ENCODE measurements at places on chromosomes 7 and 10.
A peak's percentile ranks its signal among the peaks of the same experiment; 100 is the strongest.

- no peak for DNase-seq
Measured at GRCh38 chr7:35617041-35617440, 77.9 kb downstream of the HERPUD2 start.

DNA sequence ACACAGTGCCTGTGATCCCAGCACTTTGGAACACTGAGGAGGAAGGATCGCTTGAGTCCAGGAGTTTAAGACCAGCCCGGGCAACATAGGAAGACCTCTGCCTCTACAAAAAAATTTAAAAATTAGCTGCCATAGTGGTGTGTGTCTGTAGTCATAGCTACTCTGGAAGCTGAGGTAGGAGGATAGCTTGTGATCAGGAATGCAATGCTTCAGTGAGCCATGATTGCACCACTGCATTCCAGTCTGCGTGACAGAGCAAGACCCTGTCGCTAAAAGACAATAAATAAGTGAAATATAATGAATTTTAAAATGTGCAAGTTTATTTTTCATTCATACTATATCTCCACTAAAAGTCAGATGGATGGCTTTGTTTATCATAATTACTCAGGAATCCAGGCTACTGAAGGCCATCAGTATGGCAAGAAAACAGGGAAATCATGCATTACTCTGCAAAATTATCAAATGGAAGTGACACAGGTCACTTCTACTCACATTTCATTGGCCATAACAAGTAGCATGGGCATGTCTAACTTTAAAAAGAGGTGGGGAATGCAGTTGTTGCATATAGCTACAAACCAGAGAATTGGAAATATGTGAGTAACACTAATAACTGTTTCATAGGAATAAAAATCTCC lies 32.9 kb upstream of the FAM3C start:
- DNase-seq, result no peak

GRCh38 chr7:79668292-79668691 lies 214.8 kb upstream of the MAGI2 start:
- no peak for DNase-seq

DNA sequence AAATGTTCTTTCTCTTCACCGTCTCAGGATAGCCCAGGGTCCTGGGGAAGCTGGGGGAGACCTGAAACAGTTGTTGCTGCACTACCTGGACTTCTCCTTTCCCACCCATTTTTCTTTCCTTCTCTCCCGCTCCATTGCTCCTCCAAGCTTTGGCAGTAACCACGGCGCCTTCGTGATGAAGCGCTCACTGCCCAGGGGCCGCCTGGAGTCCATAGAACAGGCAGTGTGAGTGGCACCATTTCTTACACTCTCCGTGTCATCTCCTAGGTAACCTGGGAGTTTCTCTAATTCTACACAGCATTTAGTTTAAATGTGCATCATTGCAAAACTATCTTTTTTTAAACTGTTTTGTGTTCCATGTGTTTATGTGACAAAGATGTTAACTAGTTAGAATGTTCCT lies 40.3 kb upstream of the BHLHA15 start:
- DNase-seq, result no peak

GRCh38 chr10:6579904-6580278 lies at the start of gene PRKCQ:
Gene PRKCQ (minus strand): TSS chr10:6580276. CDS start chr10:6515135, 65,141 bp downstream.
- DNase-seq, result no peak

DNA sequence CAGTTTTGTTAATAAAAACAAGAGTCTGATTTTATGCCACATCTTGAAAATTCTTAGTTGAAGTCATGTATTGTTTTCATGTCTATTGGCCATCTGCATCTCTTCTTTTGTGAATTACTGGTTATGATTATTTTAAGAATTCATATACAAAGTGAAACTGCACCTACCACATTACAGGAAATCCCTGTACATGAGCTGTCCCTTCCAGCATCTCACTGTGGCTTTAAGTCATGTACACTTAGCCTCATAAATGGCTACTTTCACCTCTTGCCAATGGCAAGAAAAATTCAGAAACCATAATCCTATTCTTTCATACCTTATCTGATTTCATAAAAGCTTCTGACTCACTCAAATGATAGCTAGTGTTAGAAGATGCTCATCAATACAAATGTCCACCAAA lies 48.6 kb downstream of the CRTAC1 start:
- DNase-seq, result no peak

DNA sequence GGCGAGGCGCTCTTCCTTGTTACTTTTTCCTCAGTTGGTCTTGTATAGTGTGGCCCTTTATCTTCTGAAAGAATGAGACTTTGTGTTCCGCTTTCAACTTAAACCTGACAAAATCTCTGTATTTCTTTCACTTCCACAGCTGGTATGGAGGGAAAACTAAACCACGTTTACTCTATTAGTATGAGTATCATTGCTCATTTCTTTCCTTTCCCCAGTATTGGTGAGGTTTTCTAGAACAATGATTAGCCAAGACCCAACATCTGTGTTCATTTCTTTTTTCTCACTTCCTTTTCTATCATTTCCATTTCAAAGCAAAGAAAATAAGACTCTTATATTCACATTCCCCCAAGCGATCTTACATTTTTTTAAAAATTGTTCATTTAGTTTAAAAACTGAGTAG lies 165.3 kb downstream of the PAXIP1 start:
- DNase-seq, result no peak

- DNase-seq, result no peak
Measured at GRCh38 chr7:37320848-37321468, 127.7 kb downstream of the ELMO1 start.

DNA sequence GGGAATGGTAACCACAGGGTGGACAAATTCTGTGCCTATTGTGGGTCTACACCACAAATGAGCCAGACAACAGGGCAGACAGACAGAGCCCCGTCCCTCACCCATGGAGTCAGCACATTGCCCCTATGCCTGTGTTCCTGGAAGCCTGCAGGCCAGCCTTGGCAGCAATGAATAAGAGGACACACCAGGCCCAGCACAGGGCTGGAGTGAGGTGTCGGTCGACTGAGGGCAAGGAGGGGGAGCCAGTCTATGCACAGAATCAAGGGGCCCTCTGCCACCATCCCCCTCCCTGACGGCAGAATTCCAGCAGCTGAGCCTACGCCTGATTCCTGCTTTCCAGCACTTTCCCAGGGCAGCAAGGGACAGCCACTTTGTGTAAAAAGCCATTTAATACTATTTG lies 98.2 kb downstream of the CALN1 start:
- no peak for DNase-seq

DNA sequence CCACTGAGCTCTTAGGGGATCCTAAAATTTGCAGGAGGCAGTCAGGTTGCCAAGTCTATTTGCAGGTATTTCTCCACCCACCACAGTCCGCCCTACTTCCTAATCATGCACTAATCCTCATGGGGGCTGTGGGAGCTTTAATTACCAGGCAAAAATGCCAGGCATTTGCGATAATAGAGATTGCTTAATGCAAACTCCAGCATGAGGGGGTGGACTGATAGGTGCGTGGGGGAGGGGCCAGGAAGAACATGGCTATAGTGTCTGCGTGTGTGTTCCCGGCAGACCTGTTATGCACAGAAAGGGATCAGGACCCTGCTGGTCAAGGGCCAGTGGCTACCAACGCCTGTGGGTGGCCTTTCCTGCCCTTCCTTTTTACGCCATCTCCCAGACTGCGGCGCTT lies 15.6 kb upstream of the AQP1 start:
- DNase-seq, result no peak

DNA sequence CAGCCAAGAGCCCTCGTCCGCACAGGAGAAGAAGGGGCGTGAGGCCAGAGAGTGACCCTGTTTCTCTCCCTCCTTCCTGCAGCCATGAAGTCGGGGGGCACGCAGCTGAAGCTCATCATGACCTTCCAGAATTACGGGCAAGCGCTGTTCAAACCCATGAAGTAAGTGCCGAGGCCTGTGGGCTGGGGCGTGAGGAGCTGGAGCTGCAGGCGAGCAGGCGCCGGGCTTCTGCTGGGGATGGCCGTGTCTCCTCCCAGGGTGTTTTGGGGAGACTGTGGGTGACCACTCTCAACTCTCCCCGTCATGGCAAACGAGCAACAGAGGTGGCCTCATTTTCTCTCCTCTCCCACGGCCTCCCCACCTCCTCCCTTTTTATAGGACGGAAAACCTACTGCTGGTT lies 16.4 kb downstream of the FAM20C start:
- no peak for DNase-seq

DNA sequence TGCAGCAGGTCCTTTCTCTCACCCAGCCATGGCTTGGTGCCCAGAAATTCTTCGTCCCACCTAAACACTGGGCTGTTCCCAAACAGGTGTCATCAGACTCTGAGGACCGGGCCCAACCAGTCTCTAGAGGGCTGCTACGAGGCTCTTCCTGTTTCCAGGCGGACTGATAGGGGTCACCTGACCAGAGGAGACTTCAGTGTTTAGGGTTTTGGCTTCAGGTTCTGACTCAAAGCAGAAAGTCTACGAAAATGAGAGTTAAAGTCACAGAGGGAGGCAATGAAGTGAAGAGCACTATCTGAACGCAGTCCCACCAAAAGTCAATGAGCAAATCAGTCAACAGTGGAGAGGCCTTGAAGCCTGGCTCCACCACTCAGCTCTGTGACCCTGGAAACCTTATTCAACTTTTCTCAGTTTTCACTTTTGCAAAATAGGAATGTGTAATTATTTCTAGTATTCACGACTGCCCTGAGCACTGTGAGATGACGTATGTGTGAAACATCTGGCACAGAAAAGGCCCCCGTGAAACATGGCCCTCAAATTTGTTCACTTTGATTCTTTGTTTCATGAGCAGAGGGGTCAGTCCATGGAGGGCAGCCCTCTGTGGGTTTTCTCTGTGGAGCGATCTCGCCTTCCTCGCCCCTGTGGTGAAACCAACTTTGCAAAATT lies 189.9 kb upstream of the PDE1C start:
- DNase-seq, result no peak

DNA sequence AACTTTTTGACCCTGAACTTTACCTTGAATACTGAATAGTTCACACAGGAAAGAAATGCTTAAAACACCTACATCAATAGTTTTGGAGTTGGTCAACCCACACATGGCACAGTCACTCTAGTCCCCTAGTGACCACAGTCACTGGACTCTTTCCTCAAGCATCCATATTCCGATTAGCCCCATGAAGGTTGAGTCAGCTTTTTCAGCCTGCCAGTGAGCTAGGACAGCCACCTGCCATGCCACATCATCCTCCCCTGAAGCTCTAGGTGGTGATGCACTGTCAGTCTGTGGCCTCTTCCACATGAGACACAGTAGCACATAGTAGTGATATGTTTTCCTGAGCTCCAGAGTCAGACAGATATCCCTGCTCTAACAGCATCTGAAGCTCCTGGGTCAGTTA lies 537.2 kb downstream of the XPNPEP1 start:
- DNase-seq, result no peak

DNA sequence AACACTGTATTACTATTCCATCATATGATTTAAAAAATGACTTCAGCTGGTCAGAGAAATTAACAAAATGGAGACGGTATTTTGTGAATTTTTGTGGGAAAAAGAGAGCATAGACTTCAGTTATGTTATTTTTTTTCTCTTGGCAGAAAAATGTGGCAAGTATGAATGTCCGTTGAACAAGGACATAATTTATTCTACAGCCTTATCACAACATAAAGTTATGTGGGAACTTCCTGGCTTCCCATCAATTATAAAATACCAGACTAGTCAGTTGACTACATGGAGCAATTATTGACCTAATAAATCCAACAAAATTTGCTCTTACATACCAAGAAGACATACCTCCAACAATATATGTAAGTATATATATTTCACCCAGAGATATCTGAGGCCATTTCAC lies 88.6 kb upstream of the PPP1R3A start:
- no peak for DNase-seq

DNA sequence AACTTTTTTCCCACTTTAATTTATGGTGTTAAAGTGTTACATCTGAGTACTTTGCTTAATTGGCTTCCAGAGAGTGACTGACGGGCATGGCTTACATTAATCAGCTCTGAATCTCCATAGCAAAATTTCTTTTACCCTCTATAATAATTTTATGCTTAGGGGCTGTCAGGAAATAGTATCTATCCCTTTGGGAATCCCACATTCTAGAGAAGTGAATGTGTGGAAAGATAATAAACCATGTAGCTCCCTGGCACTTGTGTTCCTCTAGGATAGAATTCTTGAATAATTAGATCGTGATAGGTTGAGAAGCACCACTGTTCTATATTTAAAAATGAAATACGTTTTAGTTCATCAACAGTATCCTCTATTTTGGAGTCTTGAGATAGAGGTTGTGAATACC lies 89.6 kb downstream of the DNAJB9 start:
- no peak for DNase-seq

DNA sequence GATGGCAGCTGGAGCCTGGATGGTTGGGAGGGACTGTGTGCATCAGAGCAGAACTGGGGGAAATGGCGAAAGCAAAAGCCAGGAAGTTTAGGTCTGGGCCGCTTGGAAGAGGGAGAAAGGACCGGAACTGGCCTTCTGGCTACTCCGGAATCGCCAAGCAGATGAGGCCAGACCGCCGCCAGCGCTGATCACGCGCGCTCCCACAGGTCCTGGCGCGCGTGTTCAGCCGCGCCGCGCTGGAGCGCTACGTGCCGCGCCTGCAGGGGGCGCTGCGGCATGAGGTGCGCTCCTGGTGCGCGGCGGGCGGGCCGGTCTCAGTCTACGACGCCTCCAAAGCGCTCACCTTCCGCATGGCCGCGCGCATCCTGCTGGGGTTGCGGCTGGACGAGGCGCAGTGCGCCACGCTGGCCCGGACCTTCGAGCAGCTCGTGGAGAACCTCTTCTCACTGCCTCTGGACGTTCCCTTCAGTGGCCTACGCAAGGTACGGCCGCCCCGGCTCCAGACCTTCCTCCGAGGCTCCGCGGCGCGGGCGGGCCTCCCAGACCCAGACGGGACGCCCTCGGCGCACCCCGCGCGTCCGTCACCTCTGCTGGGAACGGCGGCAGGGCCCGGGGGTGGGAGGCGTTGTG lies 2.0 kb downstream of the CYP26C1 start:
- DNase-seq, result peak; percentile 75

GRCh38 chr7:135111379-135111778 lies 36.5 kb upstream of the TMEM140 start:
- DNase-seq, result no peak

GRCh38 chr7:28263622-28264271 lies 83.2 kb upstream of the JAZF1 start:
- DNase-seq, result no peak

- no peak for DNase-seq
Measured at GRCh38 chr10:78307576-78307975, 273.9 kb downstream of the RPS24 start.

All from activated T-cell treated with anti-CD3 and anti-CD28 coated beads, Interleukin-2, amount 50 U/mL, for 72 hours (primary cell).